ENCODE measurements at places on chromosomes 6 and 20.

DNA sequence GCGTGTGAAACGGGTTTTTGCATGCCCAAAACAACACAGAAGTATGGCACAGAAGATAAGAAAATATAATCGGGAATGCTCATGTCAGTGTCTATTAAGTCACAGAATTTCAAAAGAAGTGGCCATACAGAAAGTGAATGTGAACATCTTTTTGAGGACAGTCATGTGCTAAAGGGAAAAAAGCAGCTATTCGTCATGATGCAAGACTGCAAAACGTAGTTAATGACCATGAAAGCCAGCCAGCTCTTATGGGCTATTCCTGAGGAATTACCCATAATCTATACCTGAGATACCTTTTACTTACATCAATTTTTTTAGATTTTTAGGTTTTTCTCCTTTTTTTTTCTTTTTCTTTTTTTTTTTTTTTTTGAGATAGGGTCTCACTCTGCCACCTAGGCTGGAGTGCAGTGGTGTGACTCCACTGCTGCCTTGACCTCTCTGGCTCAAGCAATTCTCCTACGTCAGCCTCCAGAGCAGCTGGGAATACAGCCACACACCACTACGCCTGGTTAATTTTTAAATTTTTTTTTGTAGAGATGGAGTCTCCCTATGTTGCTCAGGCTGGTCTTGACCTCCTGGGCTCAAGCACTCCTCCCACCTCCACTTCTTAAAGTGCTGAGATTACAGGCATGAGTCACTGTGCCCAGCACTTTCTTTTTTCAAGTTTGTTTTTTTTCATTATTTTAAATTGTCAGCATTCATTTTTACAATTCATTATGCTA lies 18.1 kb upstream of the ZBP1 start:
- DNase-seq = no peak

GRCh38 chr20:14219801-14220461 lies 117.5 kb downstream of the FLRT3 start:
- DNase-seq = no peak

GRCh38 chr6:81003156-81003555 lies 749.3 kb downstream of the TENT5A start:
- DNase-seq = no peak

GRCh38 chr6:5119090-5119951 lies 34.2 kb downstream of the PPP1R3G start:
- DNase-seq = no peak

GRCh38 chr20:11394145-11394833 lies 523.4 kb upstream of the BTBD3 start:
- DNase-seq = no peak

DNA sequence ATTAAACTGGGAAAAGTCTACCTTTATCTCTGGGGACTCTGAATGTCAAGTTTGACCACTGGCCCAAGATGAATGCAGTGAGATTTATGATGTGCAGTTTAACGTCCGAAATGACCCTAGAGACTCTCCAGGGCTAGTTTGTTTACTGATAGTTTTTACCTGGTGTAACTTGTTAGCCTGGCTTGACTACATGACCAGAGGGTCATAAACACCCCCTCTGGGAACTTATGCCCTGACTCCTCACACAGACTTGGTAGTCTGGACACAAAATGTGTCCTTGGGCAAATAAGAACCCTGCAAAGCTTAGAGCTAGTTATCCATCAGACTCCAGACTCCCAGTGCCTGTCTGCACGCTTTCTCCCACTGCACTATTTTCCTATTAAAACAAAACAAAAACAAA lies 606.5 kb downstream of the HACE1 start:
- no peak for DNase-seq

DNA sequence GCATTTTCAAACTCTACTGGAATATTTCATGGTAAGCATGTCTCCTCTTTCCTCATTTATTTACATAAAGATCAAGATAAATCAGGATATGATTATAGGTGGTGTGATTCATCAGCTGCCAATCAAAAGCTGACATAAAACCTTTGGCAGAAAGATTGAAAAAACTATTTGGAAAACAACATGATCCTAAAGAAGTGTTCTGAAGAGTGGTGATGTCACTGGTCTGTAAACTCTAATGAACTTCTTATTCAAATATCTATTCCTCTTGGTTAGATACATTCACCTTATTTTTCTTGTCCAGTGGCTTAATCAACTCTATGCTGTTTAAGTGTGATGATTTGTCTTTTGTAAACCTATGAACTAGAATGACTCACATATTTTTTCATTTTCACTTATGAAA lies 535.5 kb upstream of the CITED2 start:
- DNase-seq = no peak
